Right ventricle myocardium inferior (tissue), 1 donor: ENCODE measurements at places on chromosomes 4 and X. TPM values are rescaled to one million over a fixed set of nuclear protein-coding genes. Genes with fewer than 3 reads are reported as not detected.

Gene WDR1
- 210 TPM for total RNA-seq

Gene DIPK2B
- total RNA-seq, result 21.4 TPM

Gene MAGEA10
- total RNA-seq, result not detected

Gene SHISA3
- 5.5 TPM for total RNA-seq

Gene SSX4
- total RNA-seq, result not detected

DNA sequence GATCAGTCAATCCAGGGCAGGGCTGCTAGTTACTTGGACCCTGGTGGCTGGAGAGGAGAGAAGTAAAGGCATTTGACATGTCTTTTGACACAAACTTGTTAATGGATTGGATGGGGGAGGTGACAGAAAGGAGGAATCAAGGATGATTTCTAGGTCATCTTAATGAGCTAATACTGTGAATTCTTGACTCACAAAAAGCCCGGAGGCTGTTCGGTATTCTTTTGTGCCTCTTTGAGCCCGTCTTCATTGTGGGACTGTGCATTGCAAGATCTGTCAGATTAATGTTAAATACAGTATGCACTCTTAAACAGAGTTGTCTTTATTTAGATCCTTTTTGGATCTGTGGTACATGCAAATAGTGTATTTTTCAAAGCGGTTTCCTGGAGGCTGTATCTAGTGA is 25.1 kb downstream of the POLA1 start:
- no peak for DNase-seq

DNA sequence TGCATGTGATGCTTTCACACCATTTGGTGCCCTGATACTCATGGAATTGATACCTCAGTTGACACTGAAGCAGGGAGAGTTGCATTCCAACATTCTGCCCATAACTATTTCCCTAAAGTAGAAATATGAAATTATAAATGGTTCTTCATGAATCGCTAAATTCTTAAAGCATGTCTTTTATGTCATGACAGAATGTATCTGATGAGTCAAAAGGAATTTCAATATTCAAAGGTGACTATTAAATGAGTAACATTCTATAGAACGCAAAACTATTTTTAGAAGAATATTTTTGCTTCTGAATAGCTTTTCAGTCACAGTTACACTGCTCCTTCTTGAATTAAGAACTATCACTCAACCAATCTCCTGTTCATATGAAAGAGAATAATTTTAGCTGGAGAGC is 152.8 kb downstream of the ADGRA3 start:
- DNase-seq, result no peak

DNA sequence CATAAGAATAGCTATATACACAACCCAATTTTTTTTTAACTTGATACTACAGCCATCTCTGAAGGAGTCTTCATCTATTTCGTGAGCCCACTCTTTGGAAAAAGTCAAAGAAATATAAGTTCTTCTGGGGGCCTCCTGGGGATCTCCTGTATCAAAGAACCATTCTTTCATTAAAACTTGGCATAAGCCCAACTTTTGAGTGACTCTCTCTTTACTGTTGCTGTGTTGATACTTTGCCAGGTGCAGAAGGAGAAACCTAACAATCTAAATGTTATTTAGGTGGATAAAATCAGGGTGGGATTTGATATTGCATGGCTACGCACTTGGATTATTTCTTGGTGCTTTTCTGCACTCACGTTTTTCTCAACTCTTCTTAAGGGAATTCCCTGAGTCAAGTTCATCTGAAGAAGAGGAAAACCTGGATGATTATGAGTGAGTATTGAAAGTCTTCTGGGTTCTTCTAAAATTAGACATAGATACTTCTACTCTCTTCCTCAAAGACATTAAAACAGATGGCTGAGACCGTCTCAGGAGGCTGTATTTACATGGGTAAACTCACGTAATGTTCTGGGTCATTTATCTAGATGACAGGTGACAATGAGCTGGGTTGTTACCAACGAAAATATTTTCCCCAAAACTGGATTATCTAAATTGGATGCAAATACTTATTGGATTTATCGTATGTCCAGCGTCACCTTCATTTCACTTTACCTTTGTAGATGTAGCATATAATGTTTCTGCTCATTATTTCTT is 25.2 kb downstream of the BMX start:
- DNase-seq, result no peak

GRCh38 chr4:58734030-58734674 is 1624.0 kb upstream of the IGFBP7 start:
- no peak for DNase-seq

DNA sequence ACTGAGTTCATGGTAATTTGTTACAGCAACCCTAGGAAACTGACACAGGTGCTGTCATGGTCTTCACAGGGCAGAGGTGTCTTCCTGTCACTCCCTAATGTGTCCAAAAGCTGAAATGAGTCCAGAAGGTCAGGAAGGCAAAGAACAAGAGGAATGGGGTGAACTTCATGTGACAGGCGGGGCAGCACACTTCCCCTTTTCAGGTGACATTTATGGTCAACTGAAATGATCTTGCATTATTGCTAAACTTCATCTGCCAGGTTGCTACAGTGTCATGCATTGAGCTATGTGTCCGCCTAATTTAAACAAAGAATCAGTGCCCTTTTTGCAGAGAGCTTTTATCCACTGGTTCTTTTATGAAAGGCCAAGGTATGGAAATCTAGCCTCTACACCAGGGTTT is 15.9 kb upstream of the CCDC149 start:
- no peak for DNase-seq

DNA sequence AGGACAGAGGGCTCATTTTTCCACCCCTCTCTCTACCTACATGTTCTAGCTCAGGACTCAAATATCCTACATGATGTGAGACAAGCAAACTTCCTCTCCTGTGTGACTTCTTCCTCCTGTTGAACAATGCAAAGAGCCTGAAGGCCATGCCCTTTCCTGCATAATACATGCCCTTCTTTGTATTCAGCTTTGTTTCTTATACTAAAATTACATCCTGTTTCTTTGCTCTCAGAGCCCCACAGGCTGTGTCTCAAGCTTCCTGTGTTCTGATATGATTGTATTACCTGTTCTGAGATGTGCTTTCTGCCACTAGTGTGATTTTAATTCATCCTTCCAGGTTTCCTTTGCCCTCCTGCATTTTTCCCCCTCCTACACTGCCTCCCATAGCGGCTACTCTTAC is 166.4 kb upstream of the AFF2 start:
- no peak for DNase-seq

- no peak for DNase-seq
Observed at GRCh38 chr4:99855678-99856077, 38.5 kb downstream of the LAMTOR3 start.

DNA sequence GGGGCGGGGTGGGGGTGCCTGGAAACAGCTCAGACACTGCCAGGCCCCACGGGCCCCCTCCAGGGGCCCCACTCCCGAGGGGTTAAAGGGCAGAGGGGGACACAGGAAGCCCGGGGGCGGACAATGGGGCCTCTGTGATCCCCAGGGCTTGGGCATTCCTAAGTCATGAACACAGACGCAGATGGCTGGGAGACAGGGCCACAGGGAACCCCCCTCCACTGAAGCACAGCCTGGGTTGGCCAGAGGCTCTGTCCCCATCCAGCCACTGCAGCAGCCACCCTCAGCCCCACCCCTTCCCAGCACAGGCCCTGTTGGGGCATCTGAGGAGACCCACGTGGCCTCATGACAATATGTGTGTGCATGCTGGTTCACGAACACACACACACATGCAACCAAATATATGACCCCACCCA is 3.9 kb downstream of the L1CAM start:
- no peak for DNase-seq

GRCh38 chrX:65589304-65589703 is 54.7 kb upstream of the LAS1L start:
- DNase-seq, result no peak

- DNase-seq, result no peak
Observed at GRCh38 chr4:18917689-18918088, 896.1 kb upstream of the LCORL start.

DNA sequence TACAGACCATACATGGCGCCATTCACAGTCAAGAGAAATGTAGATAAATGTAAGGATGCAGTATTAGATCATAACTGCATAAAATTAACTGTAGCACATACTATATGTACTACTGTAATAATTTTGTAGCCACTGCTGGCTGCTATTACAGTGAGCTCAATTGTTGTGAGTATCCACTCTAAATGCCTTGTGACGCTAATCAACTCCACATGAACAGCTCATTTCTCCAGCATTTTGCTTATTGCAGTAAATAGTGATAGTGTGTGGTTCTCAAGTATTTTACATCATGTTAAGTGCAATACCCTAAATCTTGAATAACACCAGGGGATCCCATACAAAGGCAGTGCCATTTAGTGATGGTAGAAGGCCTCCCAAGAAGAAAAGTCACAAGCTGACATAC is 21.2 kb downstream of the FGFBP1 start:
- no peak for DNase-seq
